ENCODE measurements at places on chromosomes 16 and 17.

- DNase-seq: no peak
These were observed 929.6 kb upstream of the CDH8 start for GRCh38 chr16:62965831-62966230.

DNA sequence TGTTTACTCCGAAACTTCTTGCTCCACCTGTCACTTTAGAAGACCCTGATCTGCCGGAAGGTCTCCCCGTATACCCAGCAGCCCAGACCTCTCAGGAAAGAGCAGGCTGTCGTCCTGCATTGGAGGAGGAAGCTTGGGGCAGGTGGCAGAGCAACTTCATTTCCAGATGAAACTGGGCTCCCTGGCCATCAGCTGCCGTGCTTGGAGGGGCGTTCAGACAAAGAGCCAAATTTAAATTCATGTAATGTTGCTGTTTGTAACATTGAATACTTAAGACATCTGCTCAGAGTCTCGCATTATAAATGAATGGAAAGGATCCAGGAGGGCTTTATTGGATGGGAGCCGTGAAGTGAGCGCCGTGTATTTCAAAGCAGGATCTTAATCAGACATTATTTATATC is 628.5 kb downstream of the MAF start:
- no peak for DNase-seq

DNA sequence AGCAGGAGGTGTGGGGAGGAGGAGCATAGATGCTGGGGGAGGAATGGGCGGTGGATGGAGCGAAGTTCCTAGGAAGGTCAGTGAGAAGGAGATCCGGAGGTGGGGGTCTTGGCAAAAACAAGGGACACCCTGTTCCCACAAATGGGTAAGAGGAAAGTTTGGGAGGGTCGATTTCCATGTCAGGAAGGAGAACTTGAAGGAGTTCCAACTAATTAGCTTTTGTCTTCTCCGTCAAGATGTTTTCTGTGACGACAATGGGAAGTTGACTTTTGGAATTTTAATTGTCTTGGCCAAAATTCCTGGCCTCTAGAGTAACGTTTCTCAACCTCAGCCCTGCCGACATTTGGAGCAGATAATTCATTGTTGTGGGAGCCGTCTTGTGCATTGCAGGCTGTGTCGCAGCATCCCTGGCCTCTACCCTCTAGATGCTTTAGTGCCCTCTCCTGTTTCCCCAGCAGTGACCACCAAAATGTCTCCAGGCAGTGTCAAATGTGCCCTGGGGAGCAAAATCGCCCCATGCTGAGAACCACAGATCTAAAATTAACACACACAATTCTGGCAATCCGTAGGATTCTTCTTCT is 97.1 kb downstream of the PITPNC1 start:
- DNase-seq: peak; percentile 62

- peak; percentile 33 for DNase-seq
These were observed 12.4 kb upstream of the MYO15B start for GRCh38 chr17:75575197-75575596.

- no peak for DNase-seq
These were observed 1.1 kb downstream of the SLFN13 start for GRCh38 chr17:35447499-35447898.
